A549 treated with DMSO at 1 μM for 4 hours (cell line): ENCODE measurements at places on chromosomes 3 and 15. TPM values are rescaled to one million over a fixed set of nuclear protein-coding genes. Genes with fewer than 3 reads are reported as not detected.

TMEM207 gene
- not detected in 5 replicates for total RNA-seq

CCNB2 gene
- 95.3 to 108 TPM (median 106 TPM) in 5 replicates for total RNA-seq

GOLGA6D gene
- 0.11 to 0.12 TPM in 2 of 5 replicates, not detected in the others for total RNA-seq

PRICKLE2 gene
- total RNA-seq = 2.4 to 2.8 TPM (median 2.7 TPM) in 5 replicates

SIN3A gene
- total RNA-seq = 29.2 to 38.7 TPM (median 36.8 TPM) in 5 replicates

SENP8 gene
- total RNA-seq = 0.92 to 1.9 TPM (median 1.8 TPM) in 5 replicates

HDC gene
- total RNA-seq = 0.06 to 0.14 TPM (median 0.14 TPM) in 3 of 5 replicates, not detected in the others

NR1I2 gene
- not detected in 5 replicates for total RNA-seq

NRG4 gene
- 0.81 to 2.6 TPM (median 1.1 TPM) in 5 replicates for total RNA-seq
